ENCODE measurements at places on chromosomes 6 and 20.

- DNase-seq: peak; percentile 56
These were observed 244.8 kb upstream of the TENT5A start for GRCh38 chr6:81997090-81997926.

DNA sequence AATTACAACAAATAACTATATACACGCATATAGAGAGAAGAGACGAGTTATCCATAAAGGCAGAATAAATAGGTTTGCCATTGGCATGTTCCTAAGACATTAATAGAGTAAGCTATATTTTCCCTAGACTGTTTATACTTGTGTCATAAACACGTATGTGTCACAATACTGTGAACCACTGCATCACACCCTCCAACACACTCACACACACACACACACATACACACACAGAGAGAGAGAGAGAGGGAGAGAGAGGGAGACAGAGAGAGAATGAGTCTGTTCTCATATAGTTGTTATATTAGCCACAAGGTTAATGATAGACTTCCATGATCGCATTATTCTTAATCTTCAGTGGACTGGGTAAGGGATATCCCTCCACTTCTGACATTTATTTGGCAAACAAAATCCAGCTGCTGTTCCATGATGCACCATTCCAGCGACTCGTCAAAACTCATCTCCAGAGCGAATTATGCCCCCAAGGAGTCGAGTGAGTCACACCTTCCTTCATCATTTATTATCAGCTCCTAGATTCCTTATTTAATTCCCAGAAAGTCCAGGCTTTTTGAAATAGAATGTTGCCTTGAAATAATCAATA lies 82.8 kb upstream of the HIVEP1 start:
- DNase-seq: no peak

GRCh38 chr6:161169696-161170095 lies 104.2 kb downstream of the AGPAT4 start:
- peak; percentile 74 for DNase-seq

- no peak for DNase-seq
These were observed 232.9 kb downstream of the SYNE1 start for GRCh38 chr6:152404086-152404857.

DNA sequence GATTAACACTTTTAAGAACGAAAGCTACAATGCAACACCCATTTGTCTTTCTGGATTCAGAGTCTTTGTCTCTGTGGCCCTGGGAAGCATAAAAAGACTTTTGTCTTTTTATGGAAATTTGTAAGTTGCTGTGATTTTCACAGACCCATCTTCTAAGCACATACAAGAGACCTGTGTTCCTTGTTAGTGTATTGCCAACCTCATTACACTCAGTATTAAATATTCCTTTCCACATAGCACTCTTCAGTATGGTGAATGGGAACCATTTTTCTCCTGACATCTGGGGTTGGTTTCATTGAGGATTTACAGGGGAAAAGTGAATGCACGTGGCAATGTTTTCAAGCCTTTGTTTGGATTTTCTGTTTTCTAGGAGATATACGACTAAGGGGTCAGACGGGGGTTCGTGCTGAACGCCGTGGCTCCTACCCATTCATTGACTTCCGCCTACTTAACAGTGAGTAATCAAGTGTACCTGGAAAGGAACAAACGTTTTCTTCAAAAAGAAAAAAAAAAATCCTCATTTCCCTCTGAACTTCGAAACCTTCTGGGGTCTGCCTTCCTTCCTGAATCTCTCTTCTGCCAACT lies 141.7 kb downstream of the MTFR2 start:
- no peak for DNase-seq

- DNase-seq: no peak
These were observed 14.0 kb downstream of the HDDC2 start for GRCh38 chr6:125287718-125288117.

- peak; percentile 67 for DNase-seq
These were observed 17.1 kb upstream of the BEND3 start for GRCh38 chr6:107132330-107132954.

DNA sequence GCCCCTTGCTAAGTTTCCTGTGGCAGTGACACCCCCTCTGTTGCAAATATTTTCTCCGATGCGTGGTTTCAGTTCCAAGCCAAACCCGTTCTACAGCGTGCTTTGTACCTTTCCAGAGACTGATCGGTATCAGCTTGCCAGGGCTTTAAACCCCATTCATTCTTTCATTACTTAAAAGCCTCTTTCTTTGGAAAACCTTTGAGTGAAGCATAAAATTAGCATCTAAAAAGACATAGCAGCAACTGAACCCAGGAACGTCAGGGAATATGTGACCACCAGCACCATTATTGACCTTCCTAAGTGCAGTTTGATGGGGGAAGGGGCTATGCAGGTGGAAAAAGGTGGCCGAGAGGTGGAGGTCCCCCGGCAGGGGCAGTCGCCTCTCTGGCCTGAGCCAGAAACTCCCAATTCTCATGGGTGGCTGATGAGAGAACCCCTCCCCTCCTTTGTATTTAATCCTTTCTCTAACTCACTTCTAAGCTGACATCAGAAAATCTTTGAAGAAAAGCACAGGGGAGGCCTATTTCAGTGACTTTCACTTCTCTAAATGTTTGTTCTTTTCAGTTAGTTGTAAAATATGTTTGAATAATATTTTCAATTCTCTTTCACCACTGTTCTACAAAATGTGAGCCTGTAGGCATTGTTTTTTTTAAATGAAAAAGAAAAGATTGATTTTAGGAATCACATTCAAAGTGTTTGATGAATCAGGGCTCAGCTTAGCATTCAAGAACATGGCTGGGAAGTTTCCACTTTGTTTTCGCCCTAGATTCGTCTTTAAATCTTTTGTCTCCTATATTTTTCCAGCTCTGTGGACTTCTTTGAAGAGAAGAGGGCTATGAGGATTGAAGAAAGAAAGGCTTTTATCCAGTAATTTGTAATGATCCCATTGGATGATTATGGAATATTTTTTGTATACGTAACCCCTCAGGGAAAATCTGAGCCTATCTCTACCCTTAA lies 89.2 kb downstream of the RSPH3 start:
- no peak for DNase-seq

GRCh38 chr6:31763619-31763940 lies 1.1 kb downstream of the SAPCD1 start:
- no peak for DNase-seq

- DNase-seq: no peak
These were observed 82.5 kb downstream of the CD83 start for GRCh38 chr6:14200047-14200446.

- DNase-seq: no peak
These were observed 4.6 kb downstream of the MICB start for GRCh38 chr6:31502586-31502985.

DNA sequence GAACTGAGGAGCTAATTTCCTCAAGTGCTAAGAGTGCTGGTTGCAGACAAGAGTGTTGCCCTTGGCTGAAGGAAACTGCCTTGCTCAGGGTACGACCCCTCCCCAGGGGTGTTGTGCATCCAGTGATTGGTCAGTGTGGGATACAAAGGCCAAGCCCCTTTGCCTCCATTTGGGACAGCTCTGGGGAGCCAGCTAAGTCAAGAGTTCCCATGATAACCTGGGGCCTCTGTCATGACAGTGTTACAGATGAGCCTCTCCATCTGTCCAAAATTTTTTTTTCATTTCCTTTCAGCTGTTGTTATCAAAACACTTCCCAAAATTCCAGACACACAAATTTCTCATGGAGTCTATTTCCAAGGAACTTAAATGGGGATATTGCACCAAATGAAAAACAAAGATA lies 93.3 kb downstream of the HS3ST5 start:
- no peak for DNase-seq

DNA sequence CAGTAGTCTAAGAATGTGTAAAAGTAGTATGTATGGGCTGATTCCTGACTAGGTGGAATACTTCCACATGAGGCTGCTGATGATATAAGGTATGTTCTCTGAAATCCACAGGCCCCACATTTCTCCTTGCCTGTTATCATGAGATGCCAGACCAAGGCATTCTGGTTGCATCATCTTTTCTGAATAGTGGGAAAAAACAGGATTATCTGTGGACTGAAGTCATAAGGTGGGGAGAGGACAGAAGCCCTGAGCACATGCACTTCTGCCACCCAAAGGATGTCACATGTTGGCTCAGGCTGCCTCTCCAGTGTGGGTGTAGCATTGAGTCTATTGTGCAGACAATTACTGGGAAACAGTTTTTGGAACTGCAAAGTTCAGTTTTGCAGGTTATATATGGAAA lies 184.5 kb upstream of the RAB32 start:
- no peak for DNase-seq

DNA sequence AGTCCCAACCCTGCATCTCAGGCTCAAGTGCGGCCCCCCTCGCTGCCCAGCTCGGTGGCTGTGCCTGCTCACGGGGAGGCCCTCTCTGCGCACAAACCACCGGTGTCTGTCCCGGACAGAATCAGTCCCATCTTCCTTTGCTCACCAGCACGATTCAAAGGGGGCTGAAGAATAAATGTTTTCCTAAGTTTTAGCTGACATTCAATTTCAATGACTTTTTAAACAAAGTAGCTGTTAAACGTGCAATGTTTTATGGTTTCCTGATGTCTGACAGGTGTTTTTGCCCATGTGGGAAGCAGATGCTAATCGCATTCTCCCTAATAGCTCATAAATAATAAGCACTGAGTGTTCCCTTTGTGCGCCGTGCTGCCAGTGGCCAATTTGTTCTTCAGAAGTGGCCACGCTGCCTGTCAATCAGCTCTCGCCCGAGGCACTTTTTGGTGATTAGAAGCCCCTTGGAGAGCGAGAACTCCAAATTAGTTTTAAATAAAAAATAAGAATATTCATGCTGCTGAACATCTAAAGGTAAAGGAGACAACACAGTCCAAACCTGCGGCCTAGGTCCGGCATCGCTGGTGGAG lies 26.3 kb downstream of the BHLHE23 start:
- DNase-seq: no peak

DNA sequence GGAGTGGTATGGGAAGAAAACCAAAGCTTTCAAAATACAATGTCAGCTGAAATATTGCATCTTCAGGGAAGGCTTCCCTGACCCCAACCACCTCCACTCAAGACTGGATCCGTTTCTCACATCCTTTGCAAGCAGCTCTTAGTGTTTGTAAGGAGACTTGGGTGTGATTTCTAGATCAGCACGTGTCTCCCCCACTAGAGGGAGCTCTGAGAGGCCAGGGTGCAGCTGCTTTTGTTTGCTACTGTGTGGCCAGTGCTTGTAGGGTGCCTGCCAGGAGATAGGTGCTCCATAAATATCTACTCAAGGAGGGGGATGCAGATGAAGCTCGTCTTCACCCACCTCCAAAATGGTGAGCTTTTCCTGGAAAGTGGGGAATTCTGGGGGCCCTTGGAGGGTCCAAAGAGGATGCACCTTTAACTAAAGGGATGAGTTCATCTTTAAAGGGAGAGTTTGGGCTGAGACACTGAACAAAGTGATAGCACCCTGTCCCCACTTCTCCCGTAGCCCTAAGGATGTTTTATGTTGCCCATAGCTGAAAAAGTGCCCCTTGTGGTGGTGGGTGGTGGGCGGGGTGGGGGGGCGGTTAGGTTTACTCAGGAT lies 52.6 kb upstream of the MAFB start:
- peak; percentile 72 for DNase-seq

DNA sequence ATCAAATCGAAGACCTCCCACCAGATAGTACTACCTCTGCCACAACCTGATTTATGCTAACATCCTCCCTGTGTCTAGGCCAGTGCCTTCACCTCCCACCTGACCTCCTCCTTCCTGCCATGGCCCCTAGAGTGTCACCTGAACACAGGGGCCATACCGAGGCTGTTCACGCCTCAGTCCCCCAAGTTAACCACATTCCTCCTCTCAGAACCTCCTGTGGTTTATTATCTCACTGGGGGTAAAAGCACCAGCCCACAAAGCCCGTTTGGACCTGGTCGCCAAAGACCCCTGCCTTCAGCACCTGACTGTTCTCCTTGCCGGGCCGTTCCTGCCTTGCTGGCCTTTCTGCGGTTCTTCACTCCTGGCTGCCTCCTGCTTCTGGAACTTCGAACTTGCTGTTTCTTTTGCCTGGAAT lies 13.7 kb downstream of the MAS1 start:
- no peak for DNase-seq

GRCh38 chr6:51929934-51930574 lies 157.4 kb downstream of the PKHD1 start:
- DNase-seq: no peak

- no peak for DNase-seq
These were observed 1.2 kb downstream of the TSBP1 start for GRCh38 chr6:32370505-32370904.

GRCh38 chr6:12967686-12968085 lies 251.1 kb downstream of the PHACTR1 start:
- peak; percentile 61 for DNase-seq

GRCh38 chr6:39453956-39454524 lies 131.5 kb upstream of the KCNK16 start:
- DNase-seq: no peak

GRCh38 chr6:27777614-27778355 lies 134.4 kb downstream of the OR2B2 start:
- DNase-seq: no peak

DNA sequence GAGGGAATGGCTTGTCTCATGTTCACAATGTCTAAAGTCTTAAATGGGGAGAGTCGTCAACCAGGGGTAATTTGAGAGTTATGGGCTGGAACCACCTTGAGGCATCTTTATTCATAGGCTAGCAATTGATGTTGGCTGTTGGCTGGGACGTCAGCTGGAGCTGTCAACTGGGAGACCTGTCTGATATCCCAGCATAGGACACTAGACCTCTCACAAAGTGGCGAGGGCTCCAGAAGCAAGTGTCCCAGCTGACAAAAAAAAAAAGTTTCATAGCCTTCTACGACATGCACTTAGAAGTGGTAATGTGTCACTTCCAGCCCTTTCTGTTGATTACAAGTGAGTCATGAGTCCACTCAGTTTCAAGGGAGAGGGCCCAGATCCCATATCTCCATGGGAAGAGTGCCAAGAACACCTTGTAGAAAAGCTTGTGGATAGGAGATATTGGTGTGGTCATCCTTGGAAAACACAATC lies 278.0 kb downstream of the ESR1 start:
- DNase-seq: no peak

DNA sequence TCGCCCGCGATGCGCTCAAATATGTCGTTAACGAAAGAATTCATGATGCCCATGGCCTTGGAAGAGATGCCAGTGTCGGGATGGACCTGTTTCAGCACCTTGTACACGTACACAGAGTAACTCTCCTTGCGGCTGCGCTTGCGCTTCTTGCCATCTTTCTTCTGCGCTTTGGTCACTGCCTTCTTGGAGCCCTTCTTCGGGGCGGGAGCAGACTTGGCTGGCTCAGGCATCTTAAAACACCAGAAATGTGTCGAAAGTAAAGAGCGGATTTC lies 36.4 kb downstream of the HFE start:
- DNase-seq: no peak

DNA sequence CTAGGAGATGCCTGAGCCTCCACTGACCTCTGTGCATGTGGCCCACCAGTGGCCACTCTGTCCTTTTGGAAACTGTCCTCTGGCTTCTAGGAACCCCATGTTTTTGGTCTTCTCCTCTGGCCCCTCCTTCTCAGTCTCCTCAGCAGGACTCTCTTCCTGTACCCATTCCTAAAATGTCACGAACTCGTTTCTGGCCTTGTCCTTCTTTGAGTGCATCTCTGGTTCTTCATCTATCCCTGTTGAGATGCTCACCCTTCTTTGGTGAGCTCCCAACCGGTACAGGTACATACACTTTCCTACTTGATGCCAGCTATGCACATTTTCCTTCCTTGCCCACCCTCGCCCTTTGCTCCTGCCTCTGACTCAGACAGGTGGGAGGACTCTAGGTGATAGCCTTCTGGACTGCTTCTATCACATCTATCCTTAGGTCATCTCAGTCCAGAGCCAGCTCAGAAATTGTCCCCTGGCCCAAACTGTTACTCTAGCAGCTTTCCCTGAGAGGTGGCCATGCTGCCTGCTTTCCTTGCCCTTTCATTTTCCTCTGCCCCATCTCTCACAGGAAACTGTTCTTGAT lies 14.8 kb upstream of the NNAT start:
- no peak for DNase-seq
